ENCODE measurements at places on chromosomes 2 and 18. TPM values are rescaled to one million over a fixed set of nuclear protein-coding genes. Genes with fewer than 3 reads are reported as not detected.

DNA sequence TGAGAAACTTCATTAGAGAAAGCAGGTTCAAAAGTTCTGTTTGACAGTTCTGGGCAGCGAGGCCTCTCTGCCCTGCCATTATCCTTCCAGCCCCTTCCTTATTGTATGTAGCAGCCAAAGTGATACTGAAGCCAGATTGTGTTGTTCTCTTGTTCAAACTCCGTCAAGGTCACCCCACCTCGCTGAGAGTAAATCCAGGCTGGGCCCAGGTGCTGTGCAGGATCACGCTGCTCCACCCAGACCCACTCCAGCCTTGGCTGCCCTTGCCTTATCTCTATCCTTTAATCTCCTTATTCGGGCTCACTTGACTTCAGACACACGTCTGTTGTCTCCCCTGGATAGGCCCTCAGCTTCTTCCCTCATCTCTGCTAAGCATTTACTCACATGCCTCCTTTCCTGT lies 196.1 kb downstream of the CPS1 start:
- no peak for ATAC-seq

- ATAC-seq = peak; percentile 25
Measured at GRCh38 chr2:27212626-27213471, 781 bp upstream of the SLC5A6 start.

GRCh38 chr2:109229094-109229675 lies 100.2 kb downstream of the SH3RF3 start:
- no peak for ATAC-seq

DNA sequence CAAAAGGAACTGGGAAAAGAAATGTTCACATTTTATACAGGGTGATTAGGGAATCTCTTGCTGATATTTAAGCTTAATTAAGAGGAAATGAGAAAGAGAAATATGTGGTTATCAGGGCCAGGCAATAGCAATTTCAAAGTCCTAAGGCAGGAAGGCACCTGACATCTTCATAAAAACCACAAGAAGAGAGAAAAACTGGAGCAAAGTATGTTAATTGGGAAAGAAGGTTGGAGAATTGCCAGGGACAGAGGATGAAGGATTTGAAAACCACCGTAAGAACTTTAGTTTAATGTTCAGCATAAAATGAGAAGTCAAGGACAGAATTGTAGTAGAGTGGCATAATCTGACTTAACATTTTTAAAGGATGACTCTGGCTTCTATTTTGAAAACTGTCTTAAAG lies 691.8 kb upstream of the NRXN1 start:
- ATAC-seq = no peak

- ATAC-seq = no peak
Measured at GRCh38 chr18:53946594-53946993, 277.9 kb downstream of the MBD2 start.

- no peak for ATAC-seq
Measured at GRCh38 chr2:233972941-233973575, 55.9 kb downstream of the TRPM8 start.

DNA sequence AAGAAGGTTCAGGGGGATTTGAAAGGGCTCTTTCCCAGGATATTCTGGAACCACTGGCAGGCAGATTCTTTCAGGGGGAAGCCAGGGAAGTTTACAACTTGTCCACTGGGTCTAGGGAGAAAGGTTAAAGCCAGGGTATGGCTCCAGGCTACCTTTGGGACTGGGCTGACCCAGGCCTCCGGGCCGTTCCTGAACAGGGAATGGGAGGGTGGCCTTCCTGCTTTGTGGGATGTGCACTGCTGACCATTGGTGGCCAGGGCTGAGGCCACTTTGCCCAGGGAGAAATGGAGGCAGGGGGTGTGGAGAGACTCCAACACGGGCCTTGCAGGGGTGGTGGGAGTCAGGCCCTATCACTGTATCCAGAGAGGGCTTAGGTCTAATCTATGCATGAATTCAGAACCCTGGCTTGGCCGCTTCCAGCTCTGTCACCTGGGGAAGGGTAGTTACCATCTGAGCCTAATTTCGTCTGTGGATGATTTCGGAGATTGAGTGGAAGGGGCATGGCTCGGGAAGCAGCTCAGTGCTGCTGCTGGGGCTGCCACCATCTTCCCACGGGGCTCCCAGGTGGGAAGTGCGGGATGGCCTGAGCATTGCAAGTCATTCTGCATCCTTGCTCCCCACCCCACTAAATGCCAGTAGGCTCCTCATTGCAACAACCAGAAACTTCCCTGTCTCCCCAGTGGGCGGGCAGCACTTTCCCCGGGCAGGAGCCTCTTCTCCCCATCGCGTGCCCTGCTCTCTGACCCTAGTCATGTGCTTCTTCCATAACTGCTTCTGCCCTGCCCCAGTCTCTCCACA lies 57.1 kb upstream of the OTOF start:
- ATAC-seq = no peak

GRCh38 chr2:53181759-53182158 lies 585.8 kb upstream of the CHAC2 start:
- ATAC-seq = no peak

DNA sequence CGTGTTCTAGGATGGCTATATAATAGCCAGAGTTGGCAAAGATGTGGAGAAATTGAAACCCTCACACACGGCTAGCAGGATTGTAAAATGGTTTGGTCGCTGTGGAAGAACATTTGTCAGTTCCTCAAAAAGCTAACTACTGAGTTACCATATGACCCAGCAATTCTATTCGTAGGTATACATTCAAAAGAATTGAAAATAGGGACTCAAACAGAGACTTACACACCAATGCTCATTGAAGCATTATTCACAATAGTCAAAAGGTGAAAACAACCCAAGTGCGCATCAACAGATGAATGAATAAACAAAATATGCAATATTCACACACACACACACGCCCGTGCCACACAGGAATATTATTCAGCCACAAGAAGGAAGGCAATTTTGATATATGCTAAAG lies 98.7 kb downstream of the PLA2R1 start:
- no peak for ATAC-seq

SERPINB3 gene
- 70.3 TPM for total RNA-seq

- no peak for ATAC-seq
Measured at GRCh38 chr2:63425079-63425416, 163.2 kb downstream of the WDPCP start.

IAH1 gene
- 82.0 TPM for total RNA-seq
